ENCODE measurements at places on chromosomes 2 and 18.

- DNase-seq: no peak
These were observed 13.3 kb downstream of the RAB11FIP5 start for GRCh38 chr2:73099486-73099885.

- DNase-seq: no peak
These were observed 235.6 kb downstream of the SCG2 start for GRCh38 chr2:223366566-223366965.

- no peak for DNase-seq
These were observed 22.0 kb upstream of the UPP2 start for GRCh38 chr2:158079672-158080071.

GRCh38 chr18:58527285-58527951, 101.5 kb downstream of the ALPK2 start:
- DNase-seq: no peak

DNA sequence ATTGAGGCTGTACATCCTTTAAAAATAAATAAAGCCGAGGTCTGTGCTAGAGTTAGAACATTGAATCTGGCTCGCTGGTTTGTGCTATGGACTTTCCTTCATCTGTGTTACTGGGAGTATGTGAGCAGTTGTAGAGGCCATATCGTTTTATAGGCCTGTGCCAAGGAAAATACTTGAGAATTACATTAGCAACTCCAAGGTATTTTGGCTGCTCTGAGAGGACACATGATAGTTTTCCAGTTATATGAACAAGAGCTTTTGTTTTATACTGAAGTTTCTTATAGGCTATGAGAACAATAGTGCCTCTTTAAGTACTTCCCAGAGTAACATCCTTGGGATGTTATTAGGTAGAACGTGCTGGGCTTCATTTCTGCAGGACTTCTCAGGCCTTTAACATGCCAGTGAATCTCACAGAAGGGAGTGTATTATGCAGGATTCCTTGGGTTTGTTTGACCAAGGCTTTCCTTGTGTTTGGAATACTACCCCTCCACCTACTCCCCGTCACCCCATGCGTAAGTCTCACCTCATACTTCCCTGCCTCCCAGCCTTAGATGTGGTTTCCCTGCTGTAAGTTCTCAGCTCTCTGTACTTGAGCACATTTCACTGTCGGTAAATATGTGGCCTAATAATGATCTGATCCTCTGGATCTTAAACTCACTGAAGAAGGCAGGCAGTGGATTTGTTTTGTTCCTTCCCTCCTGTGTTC, 21.0 kb downstream of the TCF7L1 start:
- DNase-seq: no peak

DNA sequence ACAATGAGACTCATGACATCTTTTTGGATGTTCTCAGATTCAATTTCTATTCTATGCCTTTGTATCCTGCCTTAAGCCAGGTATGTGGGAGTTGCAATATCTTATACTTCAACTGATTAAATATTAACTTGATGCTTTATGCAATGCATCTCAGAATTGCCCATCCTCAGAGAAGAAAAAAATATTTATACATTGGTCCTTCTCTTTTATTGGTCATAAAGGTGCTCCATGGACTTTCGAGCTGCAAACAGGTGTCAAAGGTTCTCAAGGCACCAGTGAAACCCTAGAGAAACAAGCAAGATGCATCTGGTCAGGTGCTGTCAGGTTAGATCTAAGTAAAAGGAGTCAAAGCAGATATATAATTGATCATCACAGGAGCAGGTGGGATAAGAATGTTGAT, 690.5 kb downstream of the PLCL1 start:
- DNase-seq: no peak

GRCh38 chr18:74277296-74277695, 14.5 kb downstream of the CYB5A start:
- no peak for DNase-seq

- no peak for DNase-seq
These were observed 38.6 kb upstream of the NOTO start for GRCh38 chr2:73163483-73164367.

GRCh38 chr2:33272001-33272400, 204.4 kb upstream of the RASGRP3 start:
- no peak for DNase-seq

- no peak for DNase-seq
These were observed 212.0 kb downstream of the TGIF1 start for GRCh38 chr18:3661989-3662388.

- no peak for DNase-seq
These were observed 68.4 kb upstream of the CDCA7 start for GRCh38 chr2:173286153-173286809.

DNA sequence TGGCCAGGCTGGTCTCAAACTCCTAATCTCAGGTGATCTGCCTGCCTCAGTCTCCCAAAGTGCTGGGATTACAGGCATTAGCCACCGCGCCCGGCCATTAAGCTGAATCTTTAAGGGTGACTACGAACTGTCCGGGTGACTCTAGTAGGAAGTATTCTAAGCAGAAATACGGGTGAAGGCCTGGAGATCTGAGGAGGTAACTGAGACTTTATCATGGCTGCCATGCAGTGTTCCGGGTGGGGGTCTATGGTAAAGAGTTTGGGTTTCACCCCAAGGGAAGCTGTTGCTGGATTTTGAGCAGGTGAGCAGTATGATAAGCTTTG, 20.1 kb upstream of the ROCK2 start:
- no peak for DNase-seq

GRCh38 chr2:160427629-160428404, 65.8 kb downstream of the RBMS1 start:
- DNase-seq: no peak

- no peak for DNase-seq
These were observed 1.7 kb downstream of the EGR4 start for GRCh38 chr2:73291461-73292315.

GRCh38 chr2:169767243-169767888, 31.3 kb upstream of the SSB start:
- no peak for DNase-seq

- no peak for DNase-seq
These were observed 14.1 kb upstream of the EML6 start for GRCh38 chr2:54709336-54709809.

DNA sequence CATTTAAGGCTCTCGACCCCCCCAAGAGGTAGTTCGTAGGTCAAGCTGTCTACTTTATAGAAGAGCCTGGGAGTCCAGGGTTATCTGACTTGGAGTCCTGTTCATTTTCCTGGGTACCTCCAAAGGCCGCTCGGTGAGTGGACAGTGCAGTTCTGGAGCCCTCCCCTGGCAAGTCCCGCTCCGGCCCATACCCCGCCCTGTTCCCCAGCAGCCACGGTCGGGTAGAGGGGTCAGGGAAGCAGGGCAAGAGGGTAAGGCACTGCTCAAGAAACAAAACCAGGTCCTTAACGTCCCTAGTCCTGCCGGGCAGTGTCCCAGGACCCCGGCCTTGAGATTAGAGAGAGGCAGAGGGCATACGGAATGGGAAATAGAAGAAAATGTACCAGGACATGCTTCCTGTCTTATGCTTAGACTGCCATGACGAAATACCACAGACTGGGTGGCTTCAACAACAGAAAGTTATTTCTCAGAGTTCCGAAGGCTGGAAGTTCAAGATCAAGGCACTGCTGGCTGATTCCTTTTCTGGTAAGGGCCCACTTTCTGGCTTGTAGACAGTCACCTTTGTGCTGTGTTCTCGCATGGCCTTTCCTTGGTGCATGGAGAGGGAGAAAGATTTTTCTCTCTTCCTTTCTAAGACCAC, 5.4 kb upstream of the HPCAL1 start:
- no peak for DNase-seq

- no peak for DNase-seq
These were observed 173.4 kb upstream of the BOD1L2 start for GRCh38 chr18:56973487-56973886.

DNA sequence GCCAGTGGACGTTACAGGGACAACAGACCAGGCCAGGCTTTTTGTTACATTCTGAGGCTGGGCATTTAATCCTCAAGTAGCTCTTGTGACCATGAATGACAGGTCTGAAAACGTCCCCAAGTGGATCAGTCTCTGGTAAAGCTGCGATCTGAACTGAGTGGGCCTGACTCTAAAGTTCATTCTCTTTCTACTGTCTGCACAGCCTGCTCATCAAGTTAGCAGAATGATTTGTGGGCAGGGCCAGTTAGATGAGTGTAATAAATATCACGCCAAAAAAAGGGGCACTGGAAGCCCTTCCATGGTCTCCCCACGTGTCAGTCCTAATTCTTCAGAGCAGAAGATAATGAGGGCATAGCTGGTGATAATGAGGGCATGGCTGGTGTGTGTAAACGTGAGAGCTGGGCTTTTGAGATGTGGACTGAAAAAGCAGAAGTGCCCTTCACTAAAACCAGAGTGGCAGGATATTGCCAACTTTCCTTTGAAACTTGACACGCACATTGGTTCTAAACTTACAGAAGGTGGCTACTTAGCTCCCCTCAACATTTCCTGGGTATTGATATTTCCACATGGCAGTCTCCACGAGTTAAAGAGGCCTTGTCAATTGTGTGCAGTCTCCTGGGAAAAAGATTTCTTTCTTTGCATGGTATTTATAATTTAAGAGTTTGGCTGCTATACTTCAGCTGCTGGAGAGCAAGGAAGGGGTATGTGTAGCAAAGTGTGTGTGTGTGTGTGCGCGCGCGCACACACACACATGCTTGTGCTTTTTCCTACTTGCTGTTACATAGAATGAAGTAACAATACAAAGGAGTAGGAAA, 72.7 kb upstream of the LYPD6B start:
- no peak for DNase-seq

GRCh38 chr18:49500201-49500921, 13.3 kb upstream of the C18orf32 start:
- DNase-seq: no peak

GRCh38 chr2:75424936-75425619, 135.7 kb downstream of the EVA1A start:
- DNase-seq: peak; percentile 66

DNA sequence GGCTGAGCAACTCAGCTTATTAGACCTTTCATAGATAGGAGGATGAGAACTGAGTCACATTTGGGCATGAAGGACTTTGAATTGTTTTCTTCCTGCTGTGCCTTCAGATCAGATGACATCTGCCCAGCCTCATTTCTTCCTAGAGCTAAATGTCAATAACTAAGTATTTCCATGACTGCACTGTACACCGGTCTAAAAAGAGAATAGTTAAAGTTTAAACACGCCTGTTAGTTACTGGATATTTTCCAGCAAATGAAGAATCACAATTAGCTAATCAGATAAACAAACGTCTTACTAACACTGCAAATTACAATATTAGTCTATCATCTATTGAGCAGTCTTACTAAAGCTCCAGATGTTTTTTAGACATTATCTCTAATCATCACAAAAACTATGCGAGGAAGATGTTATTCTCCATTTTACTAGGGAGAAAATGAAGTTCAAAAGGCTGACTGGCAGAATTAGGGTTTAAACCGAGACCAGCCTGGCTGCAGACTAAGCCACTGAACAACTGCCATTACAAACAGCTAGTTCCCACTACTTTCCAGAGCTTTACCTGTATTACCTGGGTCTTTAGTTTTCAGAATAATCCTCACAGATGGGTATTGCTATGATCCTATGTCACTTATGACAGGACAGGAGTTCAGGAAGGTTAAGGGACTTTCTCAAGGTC, 69.4 kb upstream of the ZNF397 start:
- no peak for DNase-seq

- no peak for DNase-seq
These were observed 349.2 kb downstream of the ADCYAP1 start for GRCh38 chr18:1253827-1254226.

DNA sequence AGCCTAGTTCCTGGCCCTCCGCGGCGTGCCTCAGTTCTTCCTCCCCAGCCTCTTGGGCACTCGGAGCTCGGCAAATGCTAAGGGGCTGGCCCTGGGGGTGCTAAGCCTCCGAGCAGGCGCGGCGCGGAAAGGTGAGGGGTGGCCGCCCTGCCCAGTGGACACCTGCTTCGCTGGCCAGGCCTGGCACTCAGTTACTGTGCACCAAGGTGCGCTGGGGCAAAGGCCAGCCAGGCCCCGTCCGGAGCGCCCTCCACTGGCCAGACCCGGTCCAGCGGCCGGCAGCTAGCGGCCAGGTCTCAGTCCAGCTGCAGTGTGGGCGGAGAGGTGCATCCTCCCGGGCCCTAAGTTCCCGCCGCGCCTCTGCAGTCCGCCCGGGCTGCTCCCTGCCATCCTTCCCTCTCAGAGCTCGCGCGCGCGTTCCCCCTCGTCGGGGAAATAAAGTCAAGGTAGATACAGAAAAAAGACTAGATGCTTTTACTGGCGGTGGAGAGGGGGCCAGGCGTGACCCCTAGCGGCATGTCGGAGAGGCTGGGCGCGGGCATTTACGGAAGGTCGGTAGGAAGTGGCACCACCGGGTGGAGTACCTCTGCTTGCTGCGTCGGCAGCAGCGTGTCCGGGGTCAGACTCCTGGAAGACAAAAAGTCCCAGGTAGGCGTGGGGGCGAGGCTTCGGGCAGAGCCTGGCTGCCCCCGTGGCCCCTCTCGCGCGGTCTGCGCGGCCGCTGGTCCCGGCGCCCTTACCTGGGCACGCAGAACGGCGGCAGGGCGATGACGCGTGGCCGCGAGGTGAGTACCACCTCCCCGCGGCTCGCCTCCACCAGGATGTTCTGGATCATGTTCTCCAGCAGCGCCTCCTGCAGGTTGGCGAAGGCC, 9.4 kb upstream of the CRYBA2 start:
- no peak for DNase-seq

DNA sequence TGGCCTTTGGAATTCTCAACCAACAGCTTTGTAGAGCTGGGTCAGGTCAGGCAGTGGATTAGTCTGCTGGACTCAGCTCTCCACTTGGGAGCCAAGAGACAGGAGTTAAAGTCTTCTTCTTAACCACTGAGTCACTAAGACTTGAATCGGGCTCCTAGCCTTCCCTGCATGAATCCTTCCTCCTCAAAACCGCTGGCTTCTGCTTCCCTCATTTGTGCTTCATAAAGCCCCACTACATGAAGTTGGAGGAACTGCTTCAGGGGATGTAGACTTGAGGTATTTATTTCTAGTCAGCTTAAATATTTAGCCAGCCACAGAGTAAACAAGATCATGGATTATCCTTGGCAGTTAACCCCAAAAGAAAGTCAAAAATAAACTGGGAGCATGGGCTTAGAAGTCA, 536.3 kb upstream of the TNP1 start:
- DNase-seq: no peak

- no peak for DNase-seq
These were observed 69.0 kb upstream of the C2orf15 start for GRCh38 chr2:99072551-99072950.

- no peak for DNase-seq
These were observed 5.4 kb upstream of the FAM124B start for GRCh38 chr2:224407241-224407701.

- no peak for DNase-seq
These were observed 1072.0 kb downstream of the CBLN2 start for GRCh38 chr18:71471963-71472725.
